ENCODE measurements at places on chromosomes 1 and 21.

- DNase-seq, result no peak
These were observed at the start of gene ANXA9 for GRCh38 chr1:150981805-150982712. Gene ANXA9, plus strand, starts transcription at chr1:150982292. Its CDS starts 814 bp downstream, at chr1:150983106.

GRCh38 chr1:94866164-94866807 lies 46.1 kb downstream of the SLC44A3 start:
- DNase-seq, result no peak

DNA sequence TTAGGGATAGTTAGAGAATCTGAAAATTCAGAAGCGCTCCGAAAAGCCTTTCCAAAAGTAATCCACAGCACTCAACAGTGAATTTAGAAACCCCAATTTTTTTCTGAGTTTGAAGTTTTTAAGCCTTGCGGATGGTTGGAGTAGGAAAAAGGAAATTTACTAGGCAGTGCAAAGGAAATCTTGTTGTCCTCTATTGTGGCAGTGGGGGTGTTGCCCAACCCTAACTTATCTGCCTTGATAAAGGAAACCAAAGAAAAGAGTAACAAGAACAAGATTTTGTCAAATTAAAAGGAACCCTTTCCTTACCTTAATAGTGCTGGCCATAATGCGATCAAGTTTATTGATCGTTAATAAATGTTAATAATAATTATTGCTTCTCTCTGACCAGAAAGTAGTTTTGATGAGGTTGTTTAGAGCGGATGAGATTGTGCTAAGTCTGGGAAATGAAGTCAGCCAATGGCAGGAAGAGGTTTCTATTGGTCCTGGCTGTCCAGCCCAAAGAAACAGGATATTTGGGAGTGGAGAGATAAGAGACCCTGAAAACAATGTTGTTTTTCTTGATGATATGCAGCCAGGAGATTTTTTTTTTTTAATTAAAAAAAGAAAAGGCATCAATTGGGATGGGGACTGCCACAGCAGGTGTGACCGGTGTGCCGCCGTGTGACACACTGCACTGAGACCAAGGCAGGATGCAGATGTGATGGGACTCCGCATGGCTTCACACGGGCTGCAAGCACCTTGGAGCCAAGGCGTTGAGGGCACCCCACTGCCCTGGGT lies at the start of gene ERG:
Gene ERG, minus strand, starts transcription at position 421 of the 777 bp plus-strand sequence. Its CDS starts 97 bp downstream, at position 324.
- DNase-seq, result no peak

GRCh38 chr1:116961606-116962005 lies 40.0 kb upstream of the CD101 start:
- no peak for DNase-seq

GRCh38 chr1:162905174-162906158 lies 44.5 kb upstream of the CCDC190 start:
- DNase-seq, result no peak

GRCh38 chr1:50986653-50987052 lies 16.6 kb downstream of the CDKN2C start:
- no peak for DNase-seq

- DNase-seq, result no peak
These were observed 4.1 kb upstream of the GRIK1 start for GRCh38 chr21:29943885-29944284.

DNA sequence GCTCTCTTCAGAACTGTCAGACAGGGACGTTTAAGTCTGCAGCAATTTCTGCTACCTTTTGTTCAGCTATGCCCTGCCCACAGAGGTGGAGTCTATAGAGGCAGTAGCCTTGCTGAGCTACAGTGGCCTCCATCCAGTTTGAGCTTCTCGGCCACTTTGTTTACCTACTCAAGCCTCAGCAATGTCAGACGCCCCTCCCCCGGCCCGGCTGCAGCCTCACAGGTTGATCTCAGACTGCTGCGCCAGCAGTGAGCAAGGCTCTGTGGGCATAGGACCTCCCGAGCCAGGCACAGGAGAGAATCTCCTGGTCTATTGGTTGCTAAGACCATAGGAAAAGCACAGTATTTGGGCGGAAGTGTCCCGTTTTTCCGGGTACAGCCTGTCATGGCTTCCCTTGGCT lies 89.9 kb upstream of the PDC start:
- no peak for DNase-seq

DNA sequence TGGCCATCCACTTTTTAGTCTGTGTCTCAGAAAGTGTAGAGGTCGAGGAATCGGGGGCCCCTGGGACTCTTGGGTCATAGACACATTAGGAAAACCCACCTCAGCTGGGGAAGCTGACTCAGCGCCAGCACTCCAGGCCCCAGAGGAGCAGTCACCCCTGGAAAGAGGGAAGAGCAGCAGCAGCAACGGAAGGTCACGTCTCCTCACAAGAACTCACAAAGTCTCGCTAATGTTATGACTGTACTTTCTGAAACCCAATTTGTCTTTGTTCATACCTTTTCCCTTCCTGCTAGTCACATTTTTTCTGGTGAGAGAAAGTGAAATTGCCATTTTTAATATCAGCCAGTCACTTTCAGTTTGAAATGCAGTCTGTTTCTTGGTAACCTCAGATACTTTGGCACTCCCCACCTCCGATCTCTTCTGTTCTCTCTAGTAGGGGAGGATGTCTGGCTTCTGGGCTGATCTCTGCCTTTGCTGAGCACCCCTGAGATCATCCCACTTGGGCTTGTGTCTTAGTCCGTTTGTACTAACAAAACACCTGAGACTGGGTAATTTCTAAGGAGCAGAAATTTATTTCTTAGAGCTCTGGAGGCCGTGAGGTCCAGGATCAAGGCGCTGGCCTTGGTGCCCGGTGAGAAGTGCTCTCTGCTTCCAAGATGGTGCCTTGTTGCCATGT lies 6.0 kb upstream of the NLRP3 start:
- no peak for DNase-seq

DNA sequence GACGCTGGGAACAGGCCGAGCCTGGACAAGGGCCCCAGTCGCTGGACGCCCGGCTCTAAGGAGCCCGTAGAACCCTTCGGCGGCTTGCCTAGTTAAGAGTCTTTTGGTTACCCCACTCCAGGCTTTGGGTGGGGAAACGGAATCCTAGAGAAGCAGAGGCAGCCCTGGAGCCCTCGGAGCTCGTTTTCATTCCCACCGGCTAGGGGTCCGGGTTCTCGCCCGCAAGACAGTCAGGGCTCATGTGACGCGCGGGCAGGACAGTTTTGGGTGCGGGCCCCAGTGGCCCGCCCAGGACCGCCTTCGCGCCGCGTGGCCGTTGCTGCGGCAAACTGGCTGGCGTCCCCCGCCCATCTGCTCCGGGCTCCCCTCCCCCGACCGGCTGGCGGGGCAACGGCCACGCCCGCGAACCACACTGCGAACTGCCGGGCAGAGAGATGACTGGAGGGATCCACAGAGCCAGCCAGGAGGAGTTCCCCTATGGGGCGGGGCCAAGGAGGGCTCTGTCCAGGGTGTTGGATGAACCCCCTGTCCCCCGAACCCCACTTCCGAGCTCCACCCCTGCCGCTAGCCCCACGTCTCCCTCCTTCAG lies 829 bp upstream of the HES2 start:
- no peak for DNase-seq

Measured in stimulated activated CD8-positive, alpha-beta memory T cell treated with anti-CD3 and anti-CD28 coated beads, Interleukin-4, amount 100 ng/mL, for 1 hour (primary cell).